ENCODE measurements at places on chromosomes 7 and 10. TPM values are rescaled to one million over a fixed set of nuclear protein-coding genes. Genes with fewer than 3 reads are reported as not detected.
A peak's percentile ranks its signal among the peaks of the same experiment; 100 is the strongest.

DNA sequence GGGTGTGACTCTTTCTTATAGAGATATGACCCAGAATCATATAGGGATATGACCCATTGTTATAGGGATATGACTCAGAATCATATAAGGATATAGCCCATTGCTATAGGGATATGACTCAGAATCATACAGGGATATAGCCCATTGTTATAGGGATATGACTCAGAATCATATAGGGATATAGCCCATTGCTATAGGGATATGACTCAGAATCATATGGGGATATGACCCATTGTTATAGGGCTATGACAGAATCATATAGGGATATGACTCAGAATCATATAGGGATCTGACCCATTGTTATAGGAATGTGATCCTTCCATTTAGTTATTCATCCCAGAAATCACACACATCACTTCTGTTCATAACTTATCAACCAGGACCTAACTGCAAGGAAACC is 312.2 kb upstream of the ADARB2 start:
- DNase-seq: no peak
- no peaks in the 10 kb centered on the region for H3K27me3 ChIP-seq
- no peaks in the 10 kb centered on the region for H3K36me3 ChIP-seq
- no peak overlapping the region for H3K4me3 ChIP-seq

DNA sequence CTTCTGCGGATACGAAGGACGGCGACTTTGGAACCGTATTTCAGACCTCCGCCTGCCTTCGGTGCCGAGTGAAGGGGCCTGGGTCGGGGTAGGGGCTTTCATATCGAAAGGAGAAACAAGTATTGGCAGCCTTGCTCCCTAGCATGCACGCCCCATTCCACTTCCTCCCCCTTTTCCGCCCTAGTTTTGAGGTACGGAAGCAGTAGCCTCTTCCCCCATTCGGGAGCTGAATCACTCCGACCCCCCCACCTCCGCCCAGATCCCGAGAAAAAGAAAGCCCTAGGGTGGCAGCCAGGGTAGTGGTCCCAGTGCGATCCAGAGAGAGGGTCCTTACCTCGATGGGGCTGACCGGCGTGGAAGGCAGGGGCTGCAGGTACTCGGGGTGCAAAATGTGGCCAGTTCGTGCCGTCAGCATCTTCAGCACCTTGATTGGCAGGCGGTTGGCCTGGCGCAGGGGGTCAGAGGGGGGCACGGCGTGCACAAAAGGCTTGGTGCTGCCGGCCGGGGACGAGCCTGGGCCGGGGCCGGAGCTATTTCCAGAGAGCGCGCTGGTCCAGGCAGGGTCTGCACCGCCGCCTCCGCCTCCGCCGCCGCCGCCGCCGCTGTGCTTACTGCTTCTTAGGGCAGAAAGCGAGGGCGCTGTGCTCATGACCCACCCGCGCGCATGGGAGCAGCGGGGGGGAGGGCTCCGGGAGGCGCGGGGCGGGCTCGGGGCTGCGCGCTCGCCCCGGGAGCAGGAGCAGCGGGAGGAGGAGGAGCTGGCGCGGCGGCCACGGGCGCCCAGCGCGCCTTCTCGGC is 594 bp downstream of the ZNF503 start:
- peak; percentile 69 for DNase-seq
- H3K36me3 ChIP-seq: peaks cover 5% of the 10 kb centered on the region
- H3K27ac ChIP-seq: no peak overlapping the region
- peaks cover 58% of the 10 kb centered on the region for H3K27me3 ChIP-seq
- peak overlapping the region; percentile 79 for H3K4me3 ChIP-seq

LIPF gene
- total RNA-seq: not detected

BMPR1A gene
- total RNA-seq: 10.5 TPM

Data from activated CD4-positive, alpha-beta T cell treated with anti-CD3 and anti-CD28 coated beads, Interleukin-2, amount 10 ng/mL, durations not matched to agents 24 days and 14 days (primary cell).